Myocyte (in vitro differentiated cells): ENCODE measurements at places on chromosomes 6 and 20. TPM values are rescaled to one million over a fixed set of nuclear protein-coding genes. Genes with fewer than 3 reads are reported as not detected.

- peak; percentile 40 for DNase-seq
These were observed 39.1 kb upstream of the BLCAP start for GRCh38 chr20:37566590-37567330.

DNA sequence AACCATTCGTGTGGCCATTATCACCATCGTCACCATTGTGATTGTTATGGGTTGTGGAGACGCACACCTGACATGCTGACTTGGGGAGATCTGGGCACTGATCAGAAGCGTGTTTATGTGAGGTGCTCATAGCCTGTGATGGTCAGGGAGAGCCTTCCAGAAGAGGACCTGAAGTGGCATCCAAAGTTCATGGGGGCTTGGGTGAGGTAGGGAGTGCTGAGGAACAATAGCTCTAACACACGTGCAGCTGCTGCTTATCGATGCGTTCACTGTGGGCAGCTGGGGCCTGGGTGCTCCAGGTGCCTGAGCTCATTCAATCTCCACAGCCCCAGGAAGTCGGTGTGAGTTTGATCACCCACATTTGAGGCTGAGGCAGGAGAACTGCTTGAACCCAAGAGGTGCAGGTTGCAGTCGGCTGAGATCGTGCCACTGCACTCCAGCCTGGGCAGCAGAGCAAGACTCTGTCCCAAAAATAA is 227.3 kb downstream of the PREX1 start:
- DNase-seq = no peak

GRCh38 chr6:41724228-41724580 is 11.2 kb downstream of the TFEB start:
- no peak for DNase-seq

GRCh38 chr6:23692184-23692583 is 433.8 kb upstream of the NRSN1 start:
- DNase-seq = no peak

GRCh38 chr20:37921341-37921929 is 18.5 kb downstream of the VSTM2L start:
- no peak for DNase-seq

- no peak for DNase-seq
These were observed 756 bp downstream of the MTG2 start for GRCh38 chr20:62183426-62184142.

- DNase-seq = no peak
These were observed 81.1 kb downstream of the PSMG4 start for GRCh38 chr6:3339811-3340210.

- DNase-seq = no peak
These were observed 936.7 kb upstream of the CITED2 start for GRCh38 chr6:140311146-140311545.

DNA sequence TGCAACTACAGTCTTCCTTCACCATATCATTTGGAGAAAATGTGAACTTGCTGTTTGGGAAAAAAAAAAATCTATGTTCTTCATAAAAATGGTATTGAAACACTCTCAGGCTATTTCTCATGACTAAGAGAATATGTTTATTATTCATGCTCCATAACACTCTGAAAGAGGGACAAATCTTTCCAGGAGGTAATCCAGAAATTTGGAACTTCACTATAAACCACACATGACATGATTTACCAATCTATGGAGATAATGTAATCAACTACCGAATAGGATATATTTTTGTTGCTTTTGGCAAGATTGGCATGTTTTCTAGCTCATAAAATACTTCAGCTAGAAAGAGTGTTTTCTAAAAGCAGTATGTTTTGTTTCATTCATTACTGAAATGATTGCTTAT is 56.3 kb downstream of the THEMIS start:
- DNase-seq = no peak

- peak; percentile 33 for DNase-seq
These were observed 62.4 kb downstream of the PTCHD4 start for GRCh38 chr6:48048451-48049146.

- DNase-seq = no peak
These were observed 18.4 kb downstream of the TRAM2 start for GRCh38 chr6:52558266-52559000.

DNA sequence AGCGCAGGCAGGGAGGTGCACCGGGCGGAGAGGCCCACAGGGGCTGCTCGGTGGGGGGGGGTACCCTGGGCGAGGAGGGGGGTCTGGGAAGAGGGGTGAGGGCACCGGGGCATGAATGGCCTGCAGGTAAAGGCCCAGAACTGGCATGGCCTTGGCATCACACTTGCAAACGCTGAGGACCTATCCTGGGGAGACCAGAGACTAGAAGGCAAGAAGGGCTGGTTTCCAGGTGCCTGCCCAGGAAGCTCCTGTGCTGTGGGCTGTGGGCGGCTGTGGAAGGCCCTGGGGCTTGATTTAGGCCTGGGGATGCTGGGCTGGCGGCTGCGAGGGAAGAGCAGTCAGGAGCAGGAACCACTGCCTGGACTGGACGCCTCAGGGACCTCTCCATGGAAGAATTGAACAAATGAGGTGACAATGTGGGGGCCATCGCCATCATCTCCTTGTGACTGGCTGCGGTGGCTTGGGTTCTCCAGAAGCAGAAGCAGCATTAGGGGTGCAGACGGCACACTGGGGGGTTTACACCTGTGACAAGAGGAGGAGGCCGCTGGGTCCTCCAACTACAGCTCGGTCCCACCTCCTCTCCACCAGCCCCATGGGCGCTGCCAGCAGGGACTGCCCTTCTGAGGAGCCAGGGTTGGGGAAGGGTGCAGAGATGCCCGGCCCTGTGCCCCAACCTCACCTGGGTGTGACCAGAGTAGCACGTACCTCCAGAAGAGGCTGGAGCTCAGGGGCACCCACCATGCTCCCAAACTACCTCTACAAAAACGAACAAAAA is 32.1 kb upstream of the IRF4 start:
- DNase-seq = no peak

DNA sequence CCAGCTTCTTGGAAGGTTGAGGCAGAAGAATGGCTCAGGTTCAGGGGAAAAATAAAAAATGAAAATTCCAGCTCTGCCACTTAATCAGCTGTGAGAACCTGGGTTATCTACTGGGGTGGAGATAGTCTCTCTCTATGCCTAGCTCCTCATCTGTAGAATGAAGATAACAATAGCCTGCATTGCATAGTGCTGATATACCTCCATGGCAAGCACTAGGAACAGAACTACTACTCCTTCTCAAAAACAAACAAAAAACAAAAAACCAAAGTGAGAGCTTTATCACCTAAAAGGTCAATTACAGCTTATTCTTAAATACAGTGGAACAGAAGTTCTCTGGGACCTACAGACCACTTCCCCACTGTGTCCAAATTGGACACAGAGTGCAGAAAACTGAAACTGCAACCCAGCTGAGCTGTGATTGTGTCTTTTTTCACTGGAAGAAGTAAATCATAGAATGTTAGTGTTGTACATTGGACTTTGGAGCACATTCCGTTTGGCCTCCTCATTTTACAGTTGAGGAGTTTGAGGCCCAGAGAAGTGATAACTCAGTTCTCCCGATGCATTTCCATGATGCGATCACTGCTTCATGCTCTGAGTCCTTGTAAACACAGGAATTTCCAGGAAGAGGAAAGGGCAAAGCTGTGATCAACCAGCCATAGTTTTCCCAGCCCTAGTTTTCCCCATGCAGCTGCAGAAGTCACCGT is 23.3 kb downstream of the MTFR2 start:
- DNase-seq = no peak

DNA sequence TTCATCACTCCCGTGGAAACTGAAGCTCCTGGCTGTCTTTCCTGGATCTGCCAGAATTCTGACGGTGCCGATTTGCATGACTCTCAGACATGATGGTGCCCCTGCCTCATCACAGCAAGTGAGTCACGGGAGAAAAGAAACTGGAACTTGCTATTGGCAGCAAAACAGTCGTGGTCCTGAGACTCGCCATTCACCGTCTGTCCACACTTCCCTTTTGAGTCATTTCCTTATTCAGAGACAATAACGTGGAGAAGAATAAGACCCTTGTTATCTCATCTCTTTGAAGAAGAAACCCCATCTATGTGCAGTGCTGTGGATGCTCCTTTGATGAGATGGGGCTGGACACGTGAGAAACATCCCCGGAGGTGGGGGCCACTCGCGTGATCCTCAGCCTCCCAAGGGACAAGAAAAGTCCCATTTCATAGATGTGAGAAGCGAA is 4.2 kb downstream of the GPR31 start:
- DNase-seq = no peak

DNA sequence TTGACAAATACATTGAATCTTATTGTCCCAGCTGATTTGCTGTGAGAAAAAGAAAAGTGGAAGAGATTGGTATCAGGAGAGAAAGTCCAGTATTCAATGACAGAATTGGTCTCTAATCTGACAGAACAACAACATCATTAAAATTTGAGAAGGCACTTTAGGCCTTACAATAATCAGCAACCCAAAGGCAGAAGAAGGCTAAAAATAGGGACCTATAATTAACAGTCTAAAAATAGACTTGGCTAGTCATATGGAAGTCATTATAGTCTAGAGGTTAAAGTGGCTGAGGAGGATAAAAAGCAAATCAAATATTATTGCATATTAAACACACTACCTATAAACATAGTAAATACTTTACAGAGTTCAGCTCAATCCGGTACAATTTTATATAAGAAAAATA is 393.6 kb upstream of the JAG1 start:
- DNase-seq = peak; percentile 27

- no peak for DNase-seq
These were observed 135.1 kb downstream of the AGPAT4 start for GRCh38 chr6:161138543-161139303.

- no peak for DNase-seq
These were observed 8.3 kb upstream of the RIPOR3 start for GRCh38 chr20:50699688-50700087.

- no peak for DNase-seq
These were observed 811 bp upstream of the RSPO4 start for GRCh38 chr20:1002682-1003561.

GRCh38 chr6:110315207-110315868 is 42.8 kb downstream of the METTL24 start:
- no peak for DNase-seq

- DNase-seq = no peak
These were observed 151.2 kb downstream of the PDE10A start for GRCh38 chr6:165511807-165512206.

DNA sequence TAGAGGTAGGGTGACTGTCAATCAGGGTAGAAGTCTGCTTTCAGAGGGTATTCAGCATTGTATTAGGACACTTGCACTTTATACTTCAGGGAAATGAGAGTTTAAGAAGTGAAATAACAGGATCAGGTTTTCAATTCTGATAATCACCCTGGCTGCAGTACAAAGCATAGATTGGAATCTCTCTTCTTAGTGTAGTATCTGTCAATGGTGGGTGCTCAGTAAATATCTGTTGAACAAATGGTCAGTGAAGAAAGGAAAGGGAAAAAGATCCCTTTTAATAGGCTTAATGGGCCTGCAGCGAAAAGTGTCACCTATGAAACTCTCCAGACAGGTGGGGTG is 18.7 kb downstream of the TUBB2B start:
- no peak for DNase-seq

- DNase-seq = no peak
These were observed 11.1 kb upstream of the TCF15 start for GRCh38 chr20:621125-621756.

- DNase-seq = peak; percentile 20
These were observed 622.3 kb upstream of the IMPG1 start for GRCh38 chr6:76694795-76695194.

- DNase-seq = peak; percentile 34
These were observed 4.6 kb upstream of the SOX18 start for GRCh38 chr20:64053841-64054661.

- no peak for DNase-seq
These were observed 25.6 kb downstream of the UTRN start for GRCh38 chr6:144310765-144311164.

DNA sequence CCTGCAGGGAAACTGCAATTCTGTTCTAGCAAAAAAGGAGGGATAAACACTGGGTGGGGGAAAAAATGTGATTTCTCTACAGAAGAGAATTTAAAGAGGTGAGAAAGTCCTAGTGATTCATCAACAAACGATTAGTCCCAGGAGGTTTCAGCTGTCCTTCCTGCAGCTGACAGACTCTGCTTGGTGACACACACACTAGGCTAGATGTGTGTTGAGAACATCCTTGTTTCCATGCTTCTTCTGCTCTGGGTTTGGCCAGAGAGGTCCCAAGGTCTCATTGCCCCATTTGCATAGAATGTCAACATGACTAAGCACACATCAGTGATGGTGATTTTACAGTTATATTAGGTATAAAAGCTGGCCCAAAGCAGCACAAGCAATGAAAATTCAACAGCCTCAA is 258.3 kb downstream of the NFATC2 start:
- no peak for DNase-seq

DNA sequence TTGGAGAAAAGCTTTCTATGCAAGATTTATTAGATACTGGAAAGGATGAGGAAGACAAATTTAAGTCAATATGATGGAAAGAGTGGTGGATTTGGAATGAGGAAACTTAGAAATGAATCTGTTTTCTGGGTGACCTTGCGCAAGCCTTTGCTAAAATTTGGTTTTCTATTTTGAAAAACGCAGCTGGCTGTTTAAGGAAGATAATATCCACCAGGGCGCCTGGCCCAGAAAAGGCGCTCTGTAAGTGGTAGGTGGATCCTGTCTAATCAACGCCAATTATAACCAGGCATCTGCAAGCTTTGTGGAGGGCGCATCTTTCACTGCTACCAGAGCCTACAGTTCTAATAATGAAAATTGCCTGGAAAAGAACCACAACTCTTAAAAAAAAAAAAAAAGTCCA is 398 bp upstream of the SPATS1 start:
- DNase-seq = no peak

GRCh38 chr6:165092881-165093595 is 216.4 kb downstream of the C6orf118 start:
- no peak for DNase-seq

The HUS1B gene
- 0.36 TPM in 1 of 2 replicates, not detected in the other for total RNA-seq

The SUMO4 gene
- total RNA-seq = 0.52 and 0.59 TPM in 2 replicates

The EYA4 gene
- total RNA-seq = 18.5 and 22.0 TPM in 2 replicates

The OR2J3 gene
- total RNA-seq = not detected in 2 replicates

The GSTA2 gene
- total RNA-seq = not detected in 2 replicates

The DEFB126 gene
- total RNA-seq = not detected in 2 replicates

The CST2 gene
- not detected in 2 replicates for total RNA-seq
